ENCODE measurements at places on chromosomes 2 and 18.

DNA sequence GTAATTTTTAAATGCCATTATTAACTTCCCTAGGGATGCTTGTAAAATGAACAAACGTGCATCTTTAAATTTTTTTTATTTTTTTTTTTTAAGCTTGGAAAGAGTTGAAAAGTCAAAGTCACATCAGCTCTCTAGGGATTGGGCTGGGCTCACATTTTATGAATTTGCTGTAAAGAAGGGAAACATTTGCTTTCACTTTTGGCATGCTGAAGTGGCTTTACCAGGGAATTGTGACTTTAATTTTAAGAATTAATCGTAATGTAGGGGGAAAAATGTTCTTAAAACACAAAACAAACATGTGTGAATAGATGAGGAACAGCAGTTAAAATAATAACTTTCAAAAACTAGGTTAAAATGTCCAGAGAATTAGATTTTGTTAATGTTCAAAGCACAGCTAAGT, 123.0 kb downstream of the AGAP1 start:
- peak; percentile 45 for DNase-seq

DNA sequence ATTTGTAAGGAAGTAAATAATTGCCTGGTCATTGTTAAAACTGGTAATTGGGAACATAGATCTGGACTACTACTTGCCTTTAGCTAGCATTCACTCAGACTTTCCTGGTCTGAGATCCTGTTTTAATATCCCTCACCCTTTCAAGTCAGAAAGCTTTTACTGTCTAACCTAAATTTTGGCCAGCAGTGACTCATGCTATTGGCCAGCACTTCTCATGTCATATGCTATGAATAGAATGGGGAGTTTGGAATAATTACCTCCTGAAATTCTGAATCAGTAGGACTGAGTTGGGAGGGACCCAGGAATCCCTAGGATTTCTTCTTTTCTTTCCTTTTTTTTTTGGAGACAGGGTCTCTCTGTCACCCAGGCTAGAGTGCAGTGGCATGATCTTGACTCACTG, 19.3 kb downstream of the STK36 start:
- DNase-seq, result peak; percentile 69

GRCh38 chr2:189658306-189659212, 2.7 kb upstream of the ASNSD1 start:
- no peak for DNase-seq

- DNase-seq, result peak; percentile 53
Measured at GRCh38 chr18:49697757-49698524, 115.4 kb downstream of the ACAA2 start.

DNA sequence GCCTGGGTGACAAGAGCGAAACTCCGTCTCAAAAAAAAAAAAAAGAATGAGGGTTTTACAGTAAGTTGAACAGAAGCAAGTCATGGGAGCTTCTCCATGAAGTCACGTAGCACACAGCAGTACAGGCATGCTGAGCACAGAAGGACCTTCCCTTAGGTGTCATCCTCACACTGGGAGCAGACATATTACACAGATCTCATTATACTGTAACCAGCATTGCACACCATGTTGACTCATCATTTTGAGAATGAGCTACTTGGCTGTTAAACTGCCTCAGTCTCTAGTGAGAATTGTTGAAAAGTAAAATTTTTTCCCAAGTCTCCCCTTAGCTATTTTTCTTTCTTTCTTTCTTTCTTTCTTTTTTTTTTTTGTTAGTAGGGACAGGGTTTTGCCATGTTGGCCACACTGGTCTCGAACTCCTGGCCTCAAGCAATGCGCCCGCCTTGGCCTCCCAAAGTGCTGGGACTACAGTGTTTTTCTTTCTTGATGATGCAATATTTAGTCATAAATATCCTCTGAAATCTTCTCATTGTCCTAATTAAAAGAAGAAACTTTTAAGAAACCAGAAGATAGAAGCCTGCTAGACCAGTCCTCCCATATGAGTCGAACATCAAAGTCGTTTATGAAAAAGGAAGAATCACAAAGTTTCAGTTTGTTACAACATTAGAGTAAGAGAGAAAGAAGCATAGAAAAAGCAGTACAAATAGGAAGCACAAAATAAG, 37.9 kb upstream of the PPP1CB start:
- peak; percentile 61 for DNase-seq

Measured in AG10803 (cell line).